Hepatocyte (in vitro differentiated cells): ENCODE measurements at places on chromosomes 1 and 21. TPM values are rescaled to one million over a fixed set of nuclear protein-coding genes. Genes with fewer than 3 reads are reported as not detected.

Gene CTSK
- polyA plus RNA-seq = 26.6 and 37.3 TPM in 2 replicates

Gene KRTAP10-2
- polyA plus RNA-seq = not detected in 2 replicates

GRCh38 chr1:8257621-8258020 is 60.3 kb upstream of the SLC45A1 start:
- no peaks in the 10 kb centered on the region for H3K27me3 ChIP-seq
- no peak overlapping the region for H3K4me3 ChIP-seq
- no peak overlapping the region for H3K27ac ChIP-seq
- no peak for DNase-seq
- no peaks in the 10 kb centered on the region for H3K36me3 ChIP-seq

GRCh38 chr1:27596986-27597385 is 7.0 kb downstream of the AHDC1 start:
- no peak overlapping the region for H3K4me3 ChIP-seq
- no peak overlapping the region for H3K27ac ChIP-seq
- DNase-seq = no peak
- no peaks in the 10 kb centered on the region for H3K27me3 ChIP-seq
- no peaks in the 10 kb centered on the region for H3K36me3 ChIP-seq
- peaks cover 90% of the 10 kb centered on the region for H3K4me1 ChIP-seq

DNA sequence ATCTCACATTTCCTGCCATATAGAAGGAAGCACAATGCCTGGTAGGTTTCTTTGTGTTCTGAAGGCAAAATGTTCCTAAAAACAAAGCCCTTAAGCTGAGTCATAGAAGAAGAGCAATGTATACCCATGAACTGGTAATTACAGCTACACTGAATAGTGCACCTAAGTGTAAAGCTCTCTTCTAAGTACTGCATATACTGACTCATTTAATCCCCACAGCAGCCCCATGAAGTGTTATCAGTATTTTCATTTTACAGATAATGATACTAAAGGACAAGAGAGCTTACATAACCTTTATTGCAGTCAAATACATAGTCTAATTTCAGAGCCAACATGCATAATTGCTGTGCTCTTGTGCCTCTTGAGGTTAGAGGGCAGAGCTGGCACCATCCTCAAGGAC is 239.9 kb downstream of the DPYD start:
- H3K4me1 ChIP-seq = no peaks in the 10 kb centered on the region
- H3K27me3 ChIP-seq = no peaks in the 10 kb centered on the region
- DNase-seq = no peak
- H3K36me3 ChIP-seq = no peaks in the 10 kb centered on the region
